Stimulated activated CD4-positive, alpha-beta T cell treated with anti-CD3 and anti-CD28 coated beads, Interleukin-2, amount 100 ng/mL, for 48 hours (primary cell): ENCODE measurements at places on chromosomes 12 and 14.

DNA sequence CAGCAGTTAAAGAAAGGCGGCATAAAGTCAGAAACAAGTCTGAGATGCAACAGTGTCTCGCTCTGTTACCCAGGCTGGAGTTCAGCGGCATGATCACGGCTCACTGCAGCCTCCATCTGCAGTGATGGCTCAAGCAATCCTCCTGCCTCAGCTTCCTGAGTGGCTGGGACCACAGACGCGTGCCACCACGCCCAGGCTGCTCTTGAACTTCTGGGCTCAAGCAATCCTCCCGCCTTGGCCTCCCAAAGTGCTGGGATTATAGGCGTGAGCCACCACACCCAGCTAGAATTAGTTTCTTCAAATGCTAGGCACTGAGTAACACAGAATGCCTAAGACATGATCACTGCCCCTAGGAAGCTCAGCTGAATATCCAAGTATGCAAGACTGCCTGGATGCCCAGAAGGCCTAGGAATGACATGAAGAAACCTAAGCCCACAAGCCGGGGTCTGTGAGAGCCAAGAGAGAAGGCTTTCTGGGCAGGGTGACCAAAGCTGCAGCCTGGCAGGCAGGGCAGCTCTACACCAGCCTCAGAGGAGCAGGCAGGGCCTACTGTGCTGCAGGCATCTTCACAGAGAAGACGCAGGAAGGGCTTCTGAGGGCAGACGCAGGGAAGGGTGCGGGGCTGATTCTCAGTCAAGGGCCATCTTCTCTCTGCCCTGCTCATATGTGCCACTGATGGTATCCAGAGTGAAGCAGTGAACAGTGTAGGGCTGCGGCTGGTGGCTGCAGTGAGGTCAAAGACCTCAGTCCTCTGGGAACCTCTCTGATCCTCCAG, 4.3 kb upstream of the PPP2R5C start:
- DNase-seq: no peak

GRCh38 chr12:49187184-49187583, 1.7 kb downstream of the TUBA1A start:
- DNase-seq: no peak

GRCh38 chr12:3885277-3886094, 12.3 kb upstream of the PARP11 start:
- no peak for DNase-seq

- DNase-seq: no peak
Measured at GRCh38 chr12:75184516-75184915, 25.1 kb downstream of the KCNC2 start.

DNA sequence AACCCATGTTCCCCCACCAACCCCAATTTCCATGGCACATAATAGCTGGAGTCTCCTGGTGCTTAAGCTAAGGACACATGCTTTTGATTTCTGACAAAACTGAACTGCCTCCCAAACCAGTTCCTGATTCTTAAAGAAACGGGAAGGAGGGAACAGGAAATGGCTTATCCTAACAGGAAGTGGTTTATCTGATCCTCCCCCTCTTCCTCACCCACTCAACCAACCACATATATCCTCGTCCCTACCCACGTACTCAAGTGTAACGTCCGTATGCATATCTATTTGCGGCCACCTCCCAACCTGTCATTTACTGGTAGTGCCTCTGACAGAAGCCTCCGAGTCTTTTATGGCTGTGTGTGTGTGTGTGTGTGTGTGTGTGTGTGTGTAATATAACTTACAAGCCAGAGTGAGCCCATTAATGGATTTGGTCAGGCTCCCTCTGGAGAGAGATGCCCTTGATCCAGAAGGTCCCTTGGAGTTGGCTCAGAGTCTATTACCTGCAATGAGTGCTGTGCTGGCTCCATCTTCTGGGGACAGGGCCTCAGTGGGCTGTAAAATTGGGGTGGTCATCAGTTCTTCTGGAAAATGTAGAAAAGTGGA, 7.7 kb downstream of the DAZAP2 start:
- no peak for DNase-seq

DNA sequence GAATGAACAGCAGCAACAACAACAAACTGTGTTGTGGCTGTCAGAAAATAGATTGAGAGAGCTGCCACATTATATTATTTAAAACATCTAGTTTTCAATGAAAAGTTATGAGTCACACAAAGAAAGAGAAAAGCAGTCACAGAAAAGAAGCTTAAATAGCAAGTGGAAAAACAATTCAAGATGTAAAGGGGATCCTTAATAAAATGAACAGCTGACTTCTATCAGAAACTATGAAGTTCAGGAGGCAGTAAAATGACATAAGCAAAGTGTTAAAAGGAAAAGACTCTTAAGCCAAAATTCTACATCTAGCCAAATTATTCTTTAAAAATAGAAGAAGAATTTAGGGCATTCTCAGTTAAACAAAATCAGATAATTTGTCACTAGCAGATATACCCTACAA, 5.6 kb downstream of the CLEC14A start:
- DNase-seq: no peak

- no peak for DNase-seq
Measured at GRCh38 chr14:58315606-58316005, 17.3 kb downstream of the ARID4A start.

- no peak for DNase-seq
Measured at GRCh38 chr14:74085828-74086227, 1.1 kb downstream of the LIN52 start.

- no peak for DNase-seq
Measured at GRCh38 chr12:2083008-2083407, 30.2 kb downstream of the CACNA1C start.

DNA sequence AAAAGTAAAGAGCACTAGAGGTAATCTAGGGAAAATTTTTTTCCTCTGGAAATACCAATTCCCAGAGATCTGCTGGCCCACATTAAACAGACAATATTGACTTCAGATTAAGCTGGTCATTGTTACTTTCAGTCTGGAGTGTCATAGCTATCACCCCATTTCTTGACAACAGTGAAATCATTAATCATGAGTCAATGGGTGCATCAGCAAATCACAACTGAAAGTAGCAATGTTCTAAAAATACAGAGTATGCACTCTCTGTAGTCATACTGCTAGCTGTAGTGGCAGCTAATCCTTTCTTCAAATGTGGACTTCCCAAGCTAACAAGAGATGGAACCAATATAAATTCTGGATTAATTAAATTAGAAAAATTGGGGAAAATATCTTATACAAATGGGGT, 129.9 kb downstream of the CPNE8 start:
- no peak for DNase-seq

DNA sequence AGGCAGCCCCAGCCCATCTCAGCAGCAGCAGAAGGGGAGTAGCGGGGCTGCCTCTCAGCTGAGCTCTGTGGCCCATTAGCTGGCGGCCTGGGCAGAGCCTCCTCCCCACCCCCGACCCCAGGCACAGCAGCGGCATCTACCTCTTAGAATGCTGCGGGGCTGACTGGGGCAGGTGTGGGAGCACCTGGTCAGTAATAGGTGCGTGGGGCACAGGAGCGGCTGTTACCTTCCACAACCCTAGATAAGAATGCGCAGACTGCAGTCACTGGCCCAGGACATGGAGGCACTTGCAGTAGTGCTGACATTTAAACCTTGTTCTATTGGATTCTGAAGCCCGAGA, 35.6 kb downstream of the SYNE3 start:
- DNase-seq: no peak

- DNase-seq: no peak
Measured at GRCh38 chr12:71607494-71608330, 55.9 kb downstream of the ZFC3H1 start.

DNA sequence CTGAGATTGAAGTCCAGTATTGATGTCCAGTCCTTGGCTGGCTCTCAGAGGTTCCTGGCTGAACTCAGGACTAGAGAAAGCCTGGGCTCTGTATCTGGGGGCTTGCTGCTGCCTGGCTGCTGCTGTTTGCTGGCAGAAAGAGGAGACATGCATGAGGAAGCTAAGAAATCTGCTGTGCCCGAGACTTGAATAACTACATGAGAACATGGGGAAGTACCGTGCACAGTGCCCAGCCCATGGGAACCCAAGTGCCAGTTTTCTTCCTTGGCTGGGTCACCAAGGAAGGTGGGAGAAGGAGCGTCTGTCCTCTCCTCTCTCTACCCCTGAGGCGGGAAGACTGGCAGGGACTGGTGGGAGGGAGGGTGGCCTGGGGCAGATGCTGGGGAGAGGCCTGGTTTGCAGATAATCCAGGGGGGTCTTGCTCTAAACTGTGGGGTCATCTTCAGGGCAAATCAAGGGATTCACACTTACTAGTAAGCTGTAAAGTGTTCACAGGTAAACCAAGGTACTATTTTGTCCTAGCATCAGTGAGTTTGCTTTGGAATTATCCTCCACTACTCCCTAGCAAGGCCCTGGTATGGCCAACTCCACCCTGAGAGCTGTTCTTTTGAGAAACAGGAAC, 13.8 kb upstream of the ZFP36L1 start:
- no peak for DNase-seq

- DNase-seq: no peak
Measured at GRCh38 chr12:48198672-48198971, 4.5 kb downstream of the OR10AD1 start.

GRCh38 chr14:104343294-104343625, 204.9 kb downstream of the KIF26A start:
- no peak for DNase-seq

GRCh38 chr12:44875417-44875953, 630 bp downstream of the NELL2 start:
- no peak for DNase-seq

DNA sequence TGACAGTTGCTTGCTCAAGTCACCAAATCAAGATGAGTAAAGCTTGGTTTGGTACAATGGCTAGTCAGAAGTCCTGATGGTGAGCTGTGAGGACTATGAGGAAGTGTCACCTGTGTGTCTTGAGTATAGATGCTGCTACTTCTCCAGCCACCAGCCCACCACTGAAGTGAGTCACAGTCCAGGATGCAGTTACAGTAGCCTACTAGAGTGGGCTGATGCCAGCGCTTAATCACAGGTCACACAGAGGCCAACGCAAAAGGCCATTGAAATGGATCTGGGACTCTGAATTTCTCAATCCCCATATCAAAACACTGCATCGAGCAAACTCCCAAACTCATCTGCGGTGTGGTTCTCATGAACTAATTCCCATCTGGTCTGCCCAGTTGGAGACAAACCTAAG, 223.1 kb downstream of the ANO6 start:
- no peak for DNase-seq

DNA sequence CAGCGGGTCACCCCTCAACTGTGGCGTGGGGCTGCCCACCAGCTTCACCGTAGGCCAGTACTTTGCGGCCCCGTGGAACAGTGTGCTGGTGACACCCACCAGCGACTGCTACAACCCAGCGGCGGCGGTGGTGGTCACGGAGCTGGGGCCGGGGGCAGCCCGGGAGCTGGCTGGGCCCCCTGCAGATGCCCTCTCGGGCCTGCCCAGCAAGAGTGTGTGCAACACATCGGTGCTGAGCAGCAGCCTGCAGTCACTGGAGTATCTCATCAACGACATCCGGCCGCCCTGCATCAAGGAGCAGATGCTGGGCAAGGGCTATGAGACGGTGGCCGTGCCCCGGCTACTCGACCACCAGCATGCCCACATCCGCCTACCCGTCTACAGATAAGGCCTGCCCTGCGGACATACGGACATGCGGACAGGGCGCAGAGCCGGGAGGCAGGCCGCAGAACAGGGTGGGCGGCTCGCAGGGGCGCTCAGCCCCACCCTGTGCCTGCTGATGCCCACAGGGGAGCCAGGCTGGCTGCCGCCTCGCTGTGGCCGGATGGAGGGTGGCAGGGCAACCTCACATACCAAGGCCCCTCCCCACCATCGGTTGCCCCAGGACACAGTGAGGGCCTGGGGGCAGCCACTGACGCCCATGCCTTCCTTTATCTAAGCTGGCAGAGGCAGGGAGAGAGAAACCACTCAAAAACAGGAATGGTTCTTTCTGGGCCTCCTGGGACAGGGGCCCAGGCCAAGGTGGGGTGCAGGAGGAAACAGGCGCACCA, 55.5 kb downstream of the FAM222A start:
- no peak for DNase-seq

- no peak for DNase-seq
Measured at GRCh38 chr12:52358575-52359350, 8.5 kb downstream of the KRT85 start.

GRCh38 chr12:132629330-132629729, 10.8 kb downstream of the P2RX2 start:
- no peak for DNase-seq

GRCh38 chr14:74601982-74602381, 10.1 kb downstream of the LTBP2 start:
- DNase-seq: no peak

- no peak for DNase-seq
Measured at GRCh38 chr12:32181498-32182175, 75.0 kb downstream of the BICD1 start.

GRCh38 chr12:95863337-95863736, 4.6 kb downstream of the SNRPF start:
- no peak for DNase-seq

DNA sequence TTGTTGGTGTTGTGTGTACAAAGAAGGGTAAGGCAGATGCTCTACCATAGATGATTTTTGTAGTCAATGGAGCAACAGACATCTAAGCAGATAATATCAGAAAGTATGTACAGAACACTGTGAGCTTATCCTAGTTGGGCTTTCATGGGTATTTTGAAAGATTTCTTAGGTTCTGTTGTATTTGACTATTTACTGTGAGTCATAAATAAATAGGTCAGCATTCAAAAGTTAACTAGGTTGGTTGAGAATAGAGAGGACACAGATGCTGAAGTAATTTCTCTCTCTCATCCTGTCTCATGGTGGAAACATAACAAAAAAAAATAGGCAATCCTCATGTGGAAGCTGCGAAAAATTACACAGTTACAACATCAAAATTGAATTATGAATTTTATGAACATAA, 413.5 kb downstream of the CCDC91 start:
- DNase-seq: no peak

GRCh38 chr12:94244165-94245133, 96.1 kb downstream of the PLXNC1 start:
- DNase-seq: peak; percentile 30

- DNase-seq: no peak
Measured at GRCh38 chr12:95546491-95546813, 4.8 kb downstream of the USP44 start.

- DNase-seq: no peak
Measured at GRCh38 chr14:22282417-22282816, 306.6 kb downstream of the DAD1 start.

DNA sequence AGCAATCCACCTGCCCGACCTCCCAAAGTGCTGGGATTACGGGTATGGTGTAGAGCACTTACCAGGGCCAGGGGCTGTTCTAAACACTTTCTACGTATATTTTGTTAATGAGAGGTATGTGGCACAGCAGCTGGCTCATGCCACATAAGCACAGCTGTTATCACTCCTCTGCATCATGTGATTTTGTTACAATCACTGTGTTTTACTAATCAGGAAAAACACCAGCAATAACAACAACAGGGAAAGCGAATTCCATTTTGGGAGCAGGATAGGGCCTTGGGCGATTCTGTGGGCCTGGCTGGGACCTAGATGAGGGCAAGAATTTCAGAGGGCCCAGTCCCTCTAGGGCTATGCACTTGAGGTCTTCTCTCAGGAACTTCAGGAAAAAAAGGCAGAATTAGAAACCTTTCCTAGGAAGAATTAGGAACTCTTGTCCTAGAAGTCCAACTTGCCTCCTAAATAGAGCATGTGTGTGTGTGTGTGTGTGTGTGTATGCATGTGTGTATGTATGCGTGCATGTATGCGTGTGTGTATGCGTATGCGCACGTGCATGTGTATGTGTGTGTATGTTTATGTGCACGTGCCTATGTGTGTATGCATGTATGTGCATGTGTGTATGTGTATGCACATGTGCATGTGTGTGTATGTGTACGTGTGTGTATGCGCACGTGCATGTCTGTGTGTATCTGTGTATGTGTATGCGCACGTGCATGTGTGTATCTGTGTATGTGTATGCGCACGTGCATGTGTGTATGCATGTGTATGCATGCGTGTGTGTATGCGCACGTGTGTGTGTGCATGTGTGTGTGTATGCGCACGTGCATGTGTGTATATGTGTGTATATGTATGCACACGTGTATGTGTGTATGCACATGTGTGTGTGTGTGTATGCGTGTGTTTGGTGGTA, 41.8 kb upstream of the CORO1C start:
- no peak for DNase-seq
